CD4-positive, alpha-beta memory T cell (primary cell): ENCODE measurements at places on chromosomes 4 and X. TPM values are rescaled to one million over a fixed set of nuclear protein-coding genes. Genes with fewer than 3 reads are reported as not detected.

HCCS gene
- total RNA-seq: 12.8 TPM

XKRX gene
- total RNA-seq: 0.47 TPM

XK gene
- total RNA-seq: not detected

P2RY4 gene
- total RNA-seq: not detected

C4orf33 gene
- total RNA-seq: 7.2 TPM

BRS3 gene
- not detected for total RNA-seq

- DNase-seq: no peak
Observed at GRCh38 chr4:98656886-98657285, 1.5 kb downstream of the TSPAN5 start.

- DNase-seq: no peak
Observed at GRCh38 chr4:38102957-38103588, 142.9 kb downstream of the PTTG2 start.

- DNase-seq: no peak
Observed at GRCh38 chr4:123127875-123128274, 205.5 kb upstream of the NUDT6 start.

GRCh38 chrX:38105216-38105725 lies 98.9 kb downstream of the SYTL5 start:
- DNase-seq: no peak

- DNase-seq: peak; percentile 6
Observed at GRCh38 chr4:42396752-42397634, at the start of gene SHISA3. SHISA3 (plus strand) TSS chr4:42397488; CDS start chr4:42398057, 569 bp downstream.

- DNase-seq: no peak
Observed at GRCh38 chrX:9706421-9706820, 59.2 kb downstream of the GPR143 start.

- no peak for DNase-seq
Observed at GRCh38 chr4:4857001-4857808, 2.3 kb upstream of the MSX1 start.

GRCh38 chrX:51860679-51861078 lies 32.7 kb upstream of the MAGED1 start:
- DNase-seq: no peak

DNA sequence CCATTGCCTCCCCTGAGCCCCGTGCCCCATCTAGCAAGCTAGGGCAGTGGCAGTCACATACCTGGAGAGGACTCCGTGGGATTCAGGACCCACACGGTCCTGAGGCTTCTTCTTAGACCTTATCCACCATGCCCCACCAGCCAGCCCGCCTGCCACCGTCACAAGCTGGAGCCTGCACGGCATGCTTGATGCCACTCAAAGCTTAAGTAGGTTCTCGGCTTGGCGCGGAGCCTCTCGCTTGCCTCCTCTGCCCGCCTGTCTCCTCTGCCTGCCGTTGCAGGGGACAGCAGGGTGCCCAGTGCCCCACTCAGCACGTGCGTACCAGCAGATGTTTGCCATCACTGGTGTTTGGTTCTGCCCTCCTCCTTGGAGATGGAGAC lies 14.1 kb downstream of the PSAPL1 start:
- no peak for DNase-seq
